Pancreas (tissue), 10 donors: ENCODE measurements at places on chromosomes 7 and 10. TPM values are rescaled to one million over a fixed set of nuclear protein-coding genes. Genes with fewer than 3 reads are reported as not detected.

DNA sequence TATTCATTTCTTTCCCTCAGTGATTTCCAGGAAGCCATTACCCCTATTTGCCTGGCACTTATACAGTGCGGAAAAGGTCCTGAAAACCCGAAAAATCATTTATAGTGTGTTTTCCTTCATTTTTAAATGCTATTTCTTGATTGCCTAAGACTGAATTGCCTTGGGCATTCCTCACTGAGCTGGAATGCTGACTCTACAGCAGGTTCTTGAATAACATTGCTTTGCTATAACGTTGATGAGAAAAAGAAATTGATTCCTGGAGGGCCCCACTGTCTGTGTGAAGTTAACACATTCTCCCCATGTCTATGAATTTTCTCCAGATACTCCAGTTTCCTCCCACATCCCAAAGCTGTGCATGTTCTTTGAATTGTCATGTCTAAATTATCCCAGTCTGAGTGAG is 308.5 kb downstream of the EXOC4 start:
- H3K36me3 ChIP-seq: no peaks in the 10 kb centered on the region
- no peaks in the 10 kb centered on the region for H3K4me1 ChIP-seq
- H3K27me3 ChIP-seq: no peaks in the 10 kb centered on the region
- DNase-seq: no peak

DNA sequence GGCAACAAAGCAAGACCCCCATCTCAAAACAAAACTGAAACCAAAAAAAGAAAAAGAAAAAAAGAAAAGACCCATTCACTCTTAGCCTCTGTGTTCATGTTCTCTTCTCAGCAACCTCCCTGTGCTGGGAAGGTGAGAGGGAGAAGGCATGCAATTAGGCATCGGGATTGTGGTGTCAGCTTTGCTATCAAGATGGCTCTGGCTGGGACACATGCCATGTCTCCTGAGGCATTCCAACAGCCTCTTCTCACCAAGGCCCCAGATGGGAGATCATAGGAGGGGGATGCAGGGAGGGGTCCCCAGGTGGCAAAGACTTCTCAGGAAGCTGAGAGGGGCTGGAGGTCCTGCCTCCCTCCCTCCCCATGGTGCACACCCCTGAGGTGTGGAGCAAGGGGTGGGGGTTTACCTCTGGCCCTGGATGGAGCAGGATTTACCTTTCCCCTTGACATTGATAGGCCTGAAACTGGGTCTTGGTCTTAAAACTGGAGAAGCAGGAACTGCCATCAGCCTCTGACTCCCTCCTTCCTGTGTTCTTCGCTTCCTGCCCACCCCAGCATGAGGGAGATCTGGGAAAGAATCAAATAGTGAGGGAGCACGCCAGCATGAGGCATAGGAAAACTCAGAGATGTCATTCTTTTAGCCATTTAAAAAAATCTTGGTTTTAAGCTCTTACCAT is 96.2 kb upstream of the DUSP5 start:
- no peak overlapping the region for H3K27ac ChIP-seq
- no peaks in the 10 kb centered on the region for H3K4me1 ChIP-seq
- H3K4me3 ChIP-seq: no peak overlapping the region
- H3K36me3 ChIP-seq: no peaks in the 10 kb centered on the region

DNA sequence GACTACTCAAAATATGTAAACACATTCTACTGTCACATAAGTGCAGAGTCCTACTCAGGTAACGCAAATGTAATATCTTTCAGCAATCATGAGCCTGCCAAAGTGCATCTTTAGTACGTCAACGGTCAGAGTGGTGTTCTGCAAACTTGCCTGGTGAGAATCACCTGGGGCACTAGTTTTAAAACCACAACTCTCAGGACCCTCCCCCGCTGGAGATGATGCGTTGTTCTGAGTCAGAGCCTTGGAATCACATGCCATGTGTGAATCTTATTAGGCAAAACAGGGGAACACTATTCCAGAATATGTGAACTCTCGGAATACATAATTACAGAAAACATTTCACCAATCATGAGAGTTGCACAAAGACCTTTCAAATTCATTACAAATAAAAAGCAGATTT is 115.7 kb downstream of the TPK1 start:
- H3K27me3 ChIP-seq: no peaks in the 10 kb centered on the region
- H3K4me3 ChIP-seq: no peak overlapping the region
- DNase-seq: no peak
- H3K36me3 ChIP-seq: no peaks in the 10 kb centered on the region

DNA sequence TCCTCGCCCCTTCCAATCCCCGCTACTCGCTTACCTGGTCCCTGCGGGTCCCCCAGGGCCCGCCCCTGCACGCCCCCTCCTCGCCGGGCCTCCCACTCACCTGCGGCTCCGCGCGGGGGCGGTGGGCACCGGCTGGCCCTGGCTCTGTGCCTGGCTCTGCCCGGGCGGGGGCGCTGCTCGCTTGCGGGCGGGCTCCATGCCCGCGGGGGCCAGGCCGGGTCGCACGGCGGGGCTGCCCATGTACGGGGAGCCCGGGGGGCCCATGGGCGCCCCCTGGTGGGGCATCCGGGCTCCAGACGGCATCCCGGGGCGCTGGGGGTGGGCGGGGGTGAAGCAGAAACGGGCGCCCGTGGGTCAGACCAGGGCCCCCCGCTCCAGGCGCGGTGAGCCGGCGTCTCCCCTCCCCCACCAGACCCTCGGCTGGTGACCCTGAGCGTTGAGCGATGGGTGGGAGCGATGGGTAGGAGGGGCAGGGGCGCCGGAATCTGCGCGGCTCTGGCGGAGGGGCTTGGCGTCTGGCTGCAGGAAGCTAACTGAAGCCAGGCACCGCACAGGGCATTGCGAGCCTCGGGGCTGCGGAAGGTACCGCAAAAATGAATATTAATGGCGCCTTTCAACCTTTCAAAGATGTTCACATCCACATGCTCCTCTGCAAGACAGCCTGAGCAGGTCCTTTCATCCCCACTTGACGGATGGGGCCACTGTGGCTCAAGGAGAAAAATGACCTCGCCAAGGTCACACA is 3.0 kb downstream of the SMARCD3 start:
- no peak for DNase-seq
- no peaks in the 10 kb centered on the region for H3K36me3 ChIP-seq
- no peak overlapping the region for H3K27ac ChIP-seq
- H3K4me1 ChIP-seq: peaks cover 28% of the 10 kb centered on the region
- no peaks in the 10 kb centered on the region for H3K27me3 ChIP-seq

DNA sequence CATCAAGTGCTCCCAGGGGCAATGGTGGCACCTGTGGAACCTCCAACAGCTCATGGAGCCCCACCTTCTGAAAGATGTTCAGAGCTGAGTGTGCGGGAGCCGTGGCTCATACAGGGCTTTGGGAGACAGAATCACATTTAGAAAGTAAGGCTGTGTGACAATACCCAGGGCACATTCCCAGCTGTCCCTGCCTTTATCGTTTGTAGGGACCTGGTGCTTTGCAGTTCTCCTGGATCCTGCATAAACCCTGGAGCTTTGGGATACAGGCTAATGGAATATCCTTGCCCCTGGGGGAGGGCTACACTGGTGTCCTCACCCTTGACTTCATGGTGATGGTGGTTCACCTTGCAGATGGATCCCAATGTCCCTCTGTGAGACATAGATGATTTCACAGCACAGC is 134.8 kb upstream of the LAMB4 start:
- no peaks in the 10 kb centered on the region for H3K4me1 ChIP-seq
- no peak for DNase-seq
- no peaks in the 10 kb centered on the region for H3K36me3 ChIP-seq
- H3K27ac ChIP-seq: no peak overlapping the region
- H3K4me3 ChIP-seq: no peak overlapping the region

The C7orf33 gene
- not detected for total RNA-seq

- no peak overlapping the region for H3K27ac ChIP-seq
- H3K4me3 ChIP-seq: no peak overlapping the region
- H3K27me3 ChIP-seq: no peaks in the 10 kb centered on the region
- DNase-seq: no peak
- no peaks in the 10 kb centered on the region for H3K4me1 ChIP-seq
Measured at GRCh38 chr10:86306628-86307278, 59.8 kb downstream of the GRID1 start.

GRCh38 chr7:6015917-6016652 is 7.0 kb downstream of the AIMP2 start:
- H3K27ac ChIP-seq: no peak overlapping the region
- peak; percentile 51 for DNase-seq
- H3K4me1 ChIP-seq: no peaks in the 10 kb centered on the region
- no peak overlapping the region for H3K4me3 ChIP-seq
- H3K27me3 ChIP-seq: no peaks in the 10 kb centered on the region
- H3K36me3 ChIP-seq: peaks cover 5% of the 10 kb centered on the region

DNA sequence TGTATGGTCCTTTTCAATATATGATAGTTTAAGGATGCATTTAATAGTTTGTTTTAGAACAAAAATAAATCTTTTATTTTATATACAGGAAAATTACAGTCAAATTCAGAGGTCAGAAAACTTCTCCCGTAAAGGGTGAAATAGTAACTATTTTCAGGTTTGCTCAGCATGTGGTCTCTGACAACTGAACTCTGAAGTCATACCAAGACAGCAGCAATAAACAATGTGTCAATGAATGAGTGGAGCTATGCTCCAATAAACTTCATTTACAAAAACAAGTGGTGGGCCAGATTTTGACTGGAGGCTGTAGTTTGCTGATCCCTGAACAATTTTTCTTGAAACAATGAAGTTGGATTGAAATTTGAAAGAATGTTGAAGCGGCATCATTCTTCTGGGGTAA is 123.6 kb downstream of the ZNF248 start:
- no peak for DNase-seq
- no peaks in the 10 kb centered on the region for H3K27me3 ChIP-seq
- no peak overlapping the region for H3K27ac ChIP-seq
- H3K36me3 ChIP-seq: no peaks in the 10 kb centered on the region
- H3K4me3 ChIP-seq: no peak overlapping the region

DNA sequence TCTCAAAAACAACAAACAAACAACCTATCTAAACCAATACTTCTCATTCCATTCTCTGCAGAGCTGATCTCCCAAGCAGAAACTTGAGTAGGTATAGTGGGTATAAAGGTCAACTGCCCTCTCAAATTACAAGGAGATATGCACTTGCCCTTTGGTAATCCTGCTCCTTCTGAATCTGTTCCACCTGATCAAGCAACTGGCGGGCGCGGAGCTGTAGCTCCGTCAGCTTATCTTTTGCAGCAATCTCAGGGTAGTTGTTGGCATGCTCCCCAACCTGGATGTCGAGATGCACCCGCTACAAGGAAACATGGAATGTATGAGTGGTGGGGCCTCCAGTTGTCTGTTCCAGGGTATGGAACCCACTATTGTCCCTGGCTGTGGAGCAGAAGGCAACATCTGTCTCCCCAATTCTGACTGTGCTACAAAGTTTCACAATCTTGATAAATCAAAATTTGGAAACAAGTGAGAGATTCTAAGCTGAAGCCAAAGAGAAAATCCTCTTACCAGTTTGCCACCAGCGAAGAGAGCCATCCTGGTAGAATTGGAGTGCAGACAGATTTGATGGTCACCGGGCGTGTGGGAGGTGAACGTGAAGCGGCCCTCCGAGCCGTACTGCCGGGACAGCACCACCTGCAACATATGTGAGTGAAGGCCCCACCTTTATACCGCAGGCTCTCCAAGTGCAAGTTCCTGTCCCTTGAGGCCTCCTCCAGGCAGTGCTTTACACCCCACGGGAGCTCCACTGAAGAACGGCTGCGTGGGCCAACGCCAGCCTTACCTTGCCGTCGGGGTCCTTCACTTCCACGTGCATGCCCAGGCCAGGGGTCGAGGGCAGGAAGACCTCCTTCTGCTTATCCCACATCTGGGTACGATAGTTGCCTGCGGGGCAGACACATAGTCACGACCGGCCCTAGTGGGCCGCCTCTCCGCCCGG is 819 bp downstream of the TMED4 start:
- H3K27ac ChIP-seq: peak overlapping the region; percentile 99
- DNase-seq: peak; percentile 49
- H3K4me1 ChIP-seq: peaks cover 16% of the 10 kb centered on the region
- no peaks in the 10 kb centered on the region for H3K36me3 ChIP-seq

DNA sequence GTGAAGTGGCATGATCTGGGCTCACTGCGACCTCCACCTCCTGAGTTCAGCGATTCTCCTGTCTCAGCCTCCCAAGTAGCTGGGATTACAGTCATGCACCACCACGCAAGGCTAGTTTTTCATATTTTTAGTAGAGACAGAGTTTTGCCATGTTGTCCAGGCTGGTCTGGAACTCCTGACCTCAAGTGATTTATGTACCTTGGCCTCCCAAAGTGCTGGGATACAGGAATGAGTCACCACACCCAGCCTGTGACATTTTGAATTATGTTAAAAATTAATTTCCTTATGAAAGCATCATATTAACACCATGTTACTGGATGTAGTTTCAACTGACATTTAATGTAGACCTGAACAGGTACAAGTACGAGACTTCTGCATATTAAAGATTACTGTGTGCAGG is 24.3 kb downstream of the ABCB4 start:
- no peak overlapping the region for H3K4me3 ChIP-seq
- H3K27me3 ChIP-seq: no peaks in the 10 kb centered on the region
- DNase-seq: no peak
- H3K36me3 ChIP-seq: no peaks in the 10 kb centered on the region
- no peak overlapping the region for H3K27ac ChIP-seq

The RTKN2 gene
- not detected for total RNA-seq

DNA sequence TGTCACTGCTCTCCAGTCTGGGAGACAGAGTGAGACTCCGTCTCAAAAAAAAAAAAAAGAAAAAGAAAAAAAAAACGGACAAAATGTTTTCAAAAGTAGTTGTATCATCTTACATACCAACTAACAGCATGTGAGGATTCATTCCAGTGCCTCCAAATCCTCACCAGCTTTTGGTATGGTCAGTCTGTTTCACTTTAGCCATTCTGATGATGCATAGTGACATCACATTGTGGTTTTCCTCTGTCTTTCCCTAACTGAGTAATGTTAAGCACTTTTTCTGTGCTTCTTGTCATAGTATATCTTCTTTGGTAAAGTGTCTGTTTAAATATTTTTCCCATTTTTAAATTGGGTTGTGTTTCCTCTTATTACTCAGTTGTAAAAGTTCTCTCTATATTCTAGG is 251.4 kb upstream of the CTBP2 start:
- H3K4me1 ChIP-seq: no peaks in the 10 kb centered on the region
- H3K27me3 ChIP-seq: no peaks in the 10 kb centered on the region
- DNase-seq: no peak

The SPDYE16 gene
- 0.31 TPM for total RNA-seq

DNA sequence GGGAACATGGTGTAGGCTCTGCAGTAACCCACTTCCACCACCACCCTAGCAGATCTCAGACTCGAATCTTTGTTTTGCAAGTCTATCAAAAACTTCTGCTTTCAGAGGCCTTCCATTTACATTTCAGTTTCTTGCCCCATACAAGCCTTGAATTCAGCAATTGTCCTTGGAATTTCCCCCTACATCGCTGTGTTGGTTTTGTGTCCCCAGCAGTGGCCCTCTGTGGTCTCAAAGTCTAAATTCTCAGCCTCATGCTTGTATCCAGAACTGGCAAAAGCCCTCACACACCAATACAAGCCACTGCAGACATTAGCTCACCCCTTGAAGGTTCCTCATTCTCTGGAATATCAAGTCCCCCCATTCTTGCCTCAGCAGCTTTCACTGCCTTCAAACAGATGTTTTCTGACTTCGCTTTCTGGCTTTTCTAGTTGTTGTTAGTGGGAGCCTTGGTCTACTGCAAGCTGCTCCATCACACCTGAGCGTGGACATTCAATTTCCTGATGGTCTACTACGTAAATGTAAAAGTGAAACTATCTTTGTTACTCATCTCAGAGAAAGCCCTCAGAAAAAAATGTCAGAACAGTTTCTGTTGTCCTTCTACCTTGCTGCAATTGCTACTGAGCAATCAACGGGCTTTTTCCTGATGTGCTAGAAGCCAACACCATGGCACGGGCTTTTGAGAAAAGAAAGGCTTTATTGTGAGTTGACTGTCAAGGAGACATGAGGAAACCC is 1.8 kb upstream of the NUB1 start:
- H3K27ac ChIP-seq: peak overlapping the region; percentile 41
- H3K4me1 ChIP-seq: peaks cover 9% of the 10 kb centered on the region
- DNase-seq: no peak
- H3K4me3 ChIP-seq: no peak overlapping the region
- no peaks in the 10 kb centered on the region for H3K27me3 ChIP-seq
